Left cardiac atrium (tissue), 4 donors: ENCODE measurements at places on chromosomes 6 and 20. TPM values are rescaled to one million over a fixed set of nuclear protein-coding genes. Genes with fewer than 3 reads are reported as not detected.

- no peak for DNase-seq
These were observed 505.2 kb downstream of the CBLN4 start for GRCh38 chr20:55500130-55500529.

- DNase-seq: no peak
These were observed 63.2 kb downstream of the RAB44 start for GRCh38 chr6:36760685-36761435.

- no peak for DNase-seq
These were observed 1.9 kb upstream of the CDYL start for GRCh38 chr6:4774296-4774695.

The TENT5A gene
- total RNA-seq: 36.6 TPM

The LRRC73 gene
- total RNA-seq: 0.50 TPM

The PLA2G7 gene
- 0.32 TPM for total RNA-seq

GRCh38 chr6:164063346-164063745 is 648.8 kb downstream of the QKI start:
- DNase-seq: no peak

DNA sequence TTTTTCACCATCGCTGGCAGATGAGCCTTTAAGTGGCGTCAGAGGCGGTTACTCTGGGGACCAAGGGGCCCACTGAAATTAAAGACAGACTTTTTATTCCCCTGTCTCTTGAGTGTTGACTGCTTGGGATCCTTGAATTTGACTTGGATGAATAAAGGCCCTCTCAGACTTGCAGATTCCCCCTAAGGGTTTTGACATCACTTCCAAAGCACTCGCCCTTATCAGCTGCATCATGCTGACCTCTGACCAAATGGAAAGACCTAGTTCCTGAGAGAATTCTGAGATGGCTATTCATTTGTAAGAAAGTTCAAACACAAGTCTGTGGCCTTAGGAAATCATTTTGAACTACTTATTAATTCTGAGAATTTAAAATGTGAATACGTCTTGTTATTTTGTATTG is 13.5 kb upstream of the MOXD1 start:
- no peak for DNase-seq

DNA sequence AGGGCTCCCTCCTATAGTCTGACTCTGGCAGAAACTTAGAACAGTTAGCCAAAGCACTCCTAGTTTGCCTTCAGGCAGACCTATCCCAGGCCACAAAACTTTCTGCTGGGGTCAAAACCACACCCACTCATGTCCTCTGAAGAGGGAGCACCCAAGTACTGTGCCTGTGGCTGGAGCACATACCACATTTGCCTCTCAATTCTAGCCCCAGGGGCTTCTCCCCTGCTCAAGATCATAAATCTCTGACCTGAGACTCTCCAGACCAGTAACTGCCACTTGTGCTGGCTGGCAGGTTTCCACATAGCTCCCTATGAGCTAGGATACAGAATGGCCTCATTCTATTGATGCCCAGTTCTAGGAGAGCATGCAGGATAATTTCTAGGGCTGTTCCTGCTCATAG is 781.0 kb downstream of the EYS start:
- DNase-seq: no peak

DNA sequence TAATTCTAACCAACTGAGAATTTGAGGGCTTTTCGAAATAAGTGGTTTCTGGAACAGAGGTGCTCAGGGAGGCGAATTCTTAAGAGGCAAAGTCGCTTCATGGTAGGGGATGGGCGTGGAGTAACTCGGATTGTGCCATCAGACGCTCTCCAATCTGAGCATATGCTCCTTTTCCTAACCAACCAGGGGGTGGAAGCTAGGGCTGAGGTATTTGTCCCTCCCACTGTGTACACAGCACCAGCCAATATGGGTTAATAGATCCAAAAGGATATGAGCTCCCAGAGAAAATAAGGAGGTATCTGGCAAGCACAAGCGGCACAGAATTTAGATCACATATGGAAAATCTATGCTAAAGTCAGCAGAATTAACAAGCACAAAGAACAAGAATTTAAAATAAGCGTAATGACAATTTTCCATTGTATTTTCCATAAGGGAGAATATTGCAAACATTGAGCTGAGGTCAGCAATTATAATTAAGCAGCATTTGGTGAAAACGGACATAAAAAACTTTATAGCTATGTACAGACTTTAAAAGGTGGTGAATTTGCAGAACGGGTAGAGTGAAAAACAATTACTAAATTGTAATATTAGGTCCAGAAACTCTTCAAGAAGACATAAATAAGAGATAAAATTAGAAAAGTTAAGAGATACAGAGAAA is 55.0 kb upstream of the PHACTR1 start:
- no peak for DNase-seq

- DNase-seq: peak; percentile 70
These were observed 79.8 kb downstream of the KIF13A start for GRCh38 chr6:17907406-17908229.

DNA sequence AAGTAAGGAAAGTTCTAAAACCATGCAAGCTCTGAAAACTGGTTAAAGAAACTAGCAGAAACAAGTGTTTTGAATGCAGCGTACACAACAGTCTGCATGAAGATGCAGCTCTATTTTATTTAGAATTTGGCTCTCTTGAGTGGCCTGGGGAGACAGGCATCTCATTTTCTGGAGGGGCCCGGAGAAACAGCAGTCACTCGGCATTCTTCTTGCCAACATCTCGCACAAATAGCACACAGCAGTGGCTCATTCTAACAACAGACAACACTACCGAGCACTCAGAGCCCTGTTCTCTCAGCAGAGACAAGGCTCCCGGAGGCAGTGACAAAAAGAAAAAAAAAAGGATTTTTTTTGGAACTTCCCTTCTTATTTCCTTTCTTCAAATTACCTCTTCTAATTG is 108.5 kb upstream of the STMND1 start:
- no peak for DNase-seq

DNA sequence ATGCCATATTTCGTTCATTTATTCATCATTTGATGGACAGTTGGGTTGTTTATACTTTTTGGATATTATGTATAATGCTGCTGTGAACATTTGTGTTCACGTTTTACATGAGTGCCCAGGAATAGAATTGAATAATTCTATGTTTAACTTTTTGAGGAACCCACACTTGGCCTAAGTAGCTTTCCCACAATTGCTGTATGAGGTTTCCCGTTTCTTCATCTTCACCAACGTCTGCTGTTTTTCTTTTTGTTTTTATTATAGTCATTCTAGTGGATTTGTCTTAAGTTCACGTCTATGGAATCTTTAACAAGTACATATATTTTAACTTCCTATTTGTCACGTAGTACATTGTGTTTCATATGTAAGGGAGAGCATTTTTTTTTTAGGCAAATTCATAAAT is 110.3 kb downstream of the JARID2 start:
- no peak for DNase-seq

DNA sequence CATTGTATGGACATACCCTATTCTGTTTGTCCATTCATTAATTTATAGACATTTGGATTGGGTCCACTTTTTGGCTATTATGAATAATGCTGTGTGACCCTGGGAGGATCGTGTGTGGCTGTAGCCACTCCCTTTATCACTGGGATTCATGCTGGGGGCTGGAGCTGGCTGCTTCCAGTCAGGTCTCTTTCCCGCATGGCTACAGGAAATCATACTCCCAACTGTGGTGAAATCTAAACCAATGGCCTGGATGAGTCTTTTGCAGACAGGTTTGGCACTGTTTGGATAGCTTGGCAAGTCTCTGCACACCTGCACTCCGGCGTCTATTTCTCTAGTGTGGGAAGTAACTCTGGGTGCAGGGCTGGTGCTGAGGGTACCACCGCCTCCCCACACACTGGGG is 80.4 kb downstream of the RIN2 start:
- DNase-seq: no peak

DNA sequence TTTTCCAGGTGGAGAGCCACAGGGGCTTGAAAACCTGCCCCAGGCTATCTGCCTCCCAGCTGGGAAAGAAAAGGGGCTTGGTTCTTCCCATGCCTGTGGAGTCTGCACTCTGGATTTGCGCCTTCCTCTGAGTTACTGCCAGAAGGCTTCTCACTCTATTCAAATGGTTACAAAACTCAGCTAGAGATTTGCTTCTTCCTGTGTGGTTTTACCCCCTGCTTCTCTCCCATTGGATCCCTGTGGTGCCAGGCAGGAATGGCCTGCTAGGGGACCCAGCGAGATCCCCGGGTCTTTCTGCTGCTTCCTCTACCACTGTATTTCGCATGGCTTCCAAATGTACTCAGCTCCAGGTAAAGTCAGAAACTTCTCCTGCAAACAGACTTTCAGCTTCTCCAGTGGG is 192.0 kb upstream of the HS3ST5 start:
- DNase-seq: no peak

DNA sequence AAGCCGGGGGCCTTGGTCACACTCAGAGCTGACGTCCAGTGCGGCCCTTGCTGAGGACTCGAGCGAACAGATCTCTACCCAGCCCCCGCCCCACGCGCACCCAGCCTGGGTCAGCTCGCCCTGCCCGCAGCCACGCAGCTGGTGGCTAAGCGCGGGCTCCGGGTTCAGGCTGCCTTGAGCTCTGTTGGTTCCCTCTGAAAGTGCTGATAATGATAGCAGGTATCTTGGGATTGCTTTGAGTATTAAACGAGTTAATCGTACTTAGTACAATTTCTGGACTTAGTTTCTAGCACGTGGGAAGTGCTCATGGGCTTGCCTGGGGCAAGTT is 88.1 kb upstream of the TGM3 start:
- DNase-seq: no peak

GRCh38 chr6:37783856-37784584 is 35.5 kb upstream of the ZFAND3 start:
- peak; percentile 44 for DNase-seq

- DNase-seq: peak; percentile 33
These were observed 139.6 kb downstream of the MYLK4 start for GRCh38 chr6:2611092-2611491.

DNA sequence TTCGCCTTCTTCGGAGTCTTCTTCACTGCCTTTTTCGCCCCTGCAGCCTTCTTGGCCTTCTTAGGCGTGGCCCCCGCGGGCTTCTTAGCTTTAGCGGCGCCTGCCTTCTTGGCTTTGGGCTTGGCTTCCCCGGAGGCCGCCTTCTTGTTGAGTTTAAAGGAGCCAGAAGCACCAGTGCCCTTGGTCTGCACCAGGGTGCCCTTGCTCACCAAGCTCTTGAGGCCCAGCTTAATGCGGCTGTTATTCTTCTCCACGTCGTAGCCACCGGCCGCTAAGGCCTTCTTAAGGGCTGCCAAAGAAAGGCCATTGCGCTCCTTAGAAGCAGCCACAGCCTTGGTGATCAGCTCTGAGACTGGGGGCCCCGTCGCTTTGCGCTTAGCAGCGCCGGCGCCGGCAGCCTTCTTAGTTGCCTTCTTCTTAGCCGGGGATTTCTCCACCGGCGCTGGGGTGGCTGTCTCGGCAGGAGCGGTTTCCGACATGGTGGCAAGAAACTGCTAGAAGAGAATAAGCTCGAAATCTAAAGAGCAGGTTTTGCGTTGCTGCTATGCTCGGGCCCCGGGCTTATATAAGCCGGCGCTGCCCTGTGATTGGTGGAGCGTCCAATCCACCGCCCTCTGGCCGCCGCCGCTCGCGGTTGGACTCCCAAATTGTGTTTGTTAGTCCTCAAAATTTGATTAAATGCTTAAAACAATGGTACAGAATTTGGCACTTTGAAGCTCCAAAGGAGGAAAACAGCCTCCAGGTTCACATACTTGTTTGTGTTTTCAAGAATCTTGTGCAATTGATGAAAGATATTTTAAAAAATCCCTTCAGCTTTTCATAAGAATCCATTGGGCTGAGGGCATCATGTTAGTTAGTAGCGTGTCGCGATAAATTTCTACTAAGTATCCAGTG is 44.9 kb downstream of the OR2B2 start:
- DNase-seq: peak; percentile 76

The SPATS1 gene
- not detected for total RNA-seq

- DNase-seq: no peak
These were observed 165.1 kb downstream of the RALGAPA2 start for GRCh38 chr20:20547221-20547875.

- DNase-seq: no peak
These were observed 243.9 kb upstream of the SPTLC3 start for GRCh38 chr20:12764851-12765250.

- DNase-seq: no peak
These were observed 10.9 kb upstream of the NELFCD start for GRCh38 chr20:58970146-58970545.

DNA sequence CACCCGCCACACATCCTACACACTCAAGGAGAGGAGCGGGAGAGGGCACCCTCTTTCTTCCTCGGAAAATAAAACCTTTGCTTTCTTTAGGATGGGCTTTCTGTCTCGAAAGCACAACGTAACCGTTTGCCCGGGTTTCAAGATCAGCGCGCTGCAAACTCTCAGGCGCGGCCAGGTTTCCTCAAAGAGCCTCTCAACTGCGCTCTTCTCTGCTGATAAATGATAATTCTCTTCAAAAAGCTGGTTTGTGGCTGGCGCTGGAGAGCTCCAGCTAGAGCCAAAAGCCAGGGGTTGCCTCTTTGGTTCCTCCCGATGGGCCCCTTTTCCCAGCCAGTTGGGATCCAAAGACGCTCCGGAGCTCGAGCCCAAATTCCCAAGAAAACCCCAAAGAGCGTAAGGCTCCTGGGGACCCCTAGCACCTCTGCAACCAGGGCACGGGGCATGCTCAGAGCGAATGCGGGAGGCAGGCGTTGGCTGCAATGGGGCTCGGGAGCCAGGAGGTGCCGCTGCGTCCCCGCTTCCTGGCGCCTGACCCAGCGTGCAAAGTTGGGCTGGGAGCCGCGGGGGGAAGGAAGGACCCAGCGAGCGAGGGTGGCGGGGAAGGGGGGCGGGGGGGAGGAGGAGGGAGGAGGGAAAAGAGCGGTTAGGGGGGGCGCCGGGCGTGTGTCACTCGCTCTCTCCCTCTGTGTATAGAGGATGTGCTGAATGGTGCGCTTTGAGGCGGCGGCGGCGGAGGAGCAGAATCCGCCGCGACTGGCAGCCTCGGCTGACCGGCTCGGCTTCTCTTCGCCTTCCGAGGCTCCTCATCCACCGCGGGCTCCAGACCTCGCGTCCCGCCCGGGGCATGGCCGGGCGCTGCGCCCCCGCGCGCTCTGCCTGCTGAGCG is at the start of gene PLCB1:
Gene PLCB1 (plus strand): TSS at position 669 of the 886 bp plus-strand sequence. CDS start 386 bp downstream, outside the sequence.
- peak; percentile 90 for DNase-seq

The PAK5 gene
- total RNA-seq: not detected

The TRIM31 gene
- not detected for total RNA-seq

GRCh38 chr6:79463621-79464050 is 73.6 kb downstream of the LCA5 start:
- no peak for DNase-seq

The HUS1B gene
- not detected for total RNA-seq

The CRISP3 gene
- total RNA-seq: not detected

- DNase-seq: no peak
These were observed 163.8 kb upstream of the TAB2 start for GRCh38 chr6:149153693-149154092.

The SIGLEC1 gene
- 23.9 TPM for total RNA-seq

The GID8 gene
- total RNA-seq: 16.8 TPM

GRCh38 chr6:68657374-68658139 is 22.5 kb downstream of the ADGRB3 start:
- DNase-seq: no peak

The CAP2 gene
- 69.6 TPM for total RNA-seq

DNA sequence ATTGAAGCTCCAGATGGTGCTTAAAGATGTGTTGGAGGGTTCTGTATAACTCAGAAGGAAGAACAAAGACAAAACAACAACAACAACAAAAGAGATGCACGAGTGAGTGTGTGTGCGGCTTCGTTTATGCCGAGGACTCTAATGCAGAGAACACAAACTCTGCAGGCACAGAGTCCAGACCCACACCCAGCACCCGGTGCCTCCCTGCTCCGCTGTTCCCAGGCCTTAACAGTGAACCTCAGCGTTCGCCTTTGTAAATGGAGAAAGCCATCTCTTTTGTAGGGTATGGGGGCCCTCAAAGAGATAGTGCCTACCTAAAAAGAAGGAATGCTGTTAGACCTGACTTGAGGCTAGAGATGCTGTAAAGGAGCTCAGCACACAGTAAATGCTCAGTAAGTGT is 243.3 kb downstream of the ERMARD start:
- DNase-seq: no peak

The PKIB gene
- total RNA-seq: not detected

The TREM1 gene
- 1.7 TPM for total RNA-seq

The BTNL2 gene
- total RNA-seq: not detected
